ENCODE measurements at places on chromosomes 1 and 21.

DNA sequence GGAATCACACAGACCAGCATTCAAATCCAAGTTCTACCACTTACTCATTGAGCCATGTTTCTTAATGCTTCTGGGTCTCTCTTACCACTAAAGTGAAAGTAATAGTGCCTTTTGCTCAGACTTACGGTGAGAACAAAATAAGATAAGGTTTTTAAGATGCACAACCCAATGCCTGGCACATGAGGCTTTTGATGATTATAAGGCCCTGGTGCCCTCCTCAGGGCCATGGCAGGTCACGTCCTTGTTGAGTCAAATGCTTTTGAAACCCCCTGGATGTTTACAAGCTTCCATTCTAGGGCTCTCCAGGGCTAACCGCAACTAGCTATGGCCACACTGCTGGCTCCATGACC, 76.0 kb downstream of the TENT5C start:
- no peak overlapping the region for H3K4me3 ChIP-seq
- no peak for DNase-seq
- no peak overlapping the region for H3K27ac ChIP-seq

DNA sequence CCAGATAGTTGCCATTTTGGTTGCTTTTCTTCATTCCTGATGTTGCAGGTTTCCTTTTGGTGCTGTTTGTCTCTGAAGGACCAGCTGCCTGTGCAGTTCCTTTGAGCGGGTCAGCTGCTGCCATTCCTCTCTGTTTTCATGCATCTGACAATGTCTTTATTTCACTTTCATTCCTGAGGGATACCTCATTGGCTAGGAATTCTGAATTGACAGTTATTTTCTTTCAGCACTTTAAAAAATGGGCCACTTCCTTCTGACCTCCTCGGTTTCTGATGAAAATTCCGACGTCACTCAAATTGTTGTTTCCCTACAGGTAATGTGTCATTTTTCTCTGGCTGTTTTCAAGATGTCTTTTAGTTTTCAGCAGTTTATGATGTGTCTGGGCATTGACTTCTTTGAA, 24.8 kb downstream of the CCSAP start:
- no peak for DNase-seq
- no peak overlapping the region for H3K27ac ChIP-seq
- H3K4me1 ChIP-seq = no peaks in the 10 kb centered on the region
- H3K27me3 ChIP-seq = no peaks in the 10 kb centered on the region
- peaks cover 48% of the 10 kb centered on the region for H3K36me3 ChIP-seq

DNA sequence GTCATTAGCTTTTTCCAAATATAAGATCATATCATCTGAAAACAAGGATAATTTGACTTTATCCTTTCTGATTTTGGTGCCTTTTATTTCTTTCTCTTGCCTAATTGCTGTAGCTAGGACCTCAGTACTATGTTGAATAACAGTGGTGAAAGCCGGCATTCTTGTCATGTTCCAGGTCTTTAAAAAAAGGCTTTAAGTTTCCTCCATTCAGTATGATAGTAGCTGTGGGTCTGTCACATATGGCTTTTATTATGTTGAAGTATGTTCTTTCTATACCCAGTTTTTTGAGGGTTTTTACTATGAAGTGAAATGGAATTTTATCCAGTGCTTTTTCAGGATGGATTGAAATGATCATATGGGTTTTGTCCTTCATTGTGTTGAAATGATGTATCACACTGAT, 115.8 kb downstream of the DUSP10 start:
- no peak for DNase-seq
- H3K4me3 ChIP-seq = no peak overlapping the region
- no peaks in the 10 kb centered on the region for H3K36me3 ChIP-seq
- no peaks in the 10 kb centered on the region for H3K4me1 ChIP-seq
- no peak overlapping the region for H3K27ac ChIP-seq
- no peaks in the 10 kb centered on the region for H3K27me3 ChIP-seq

DNA sequence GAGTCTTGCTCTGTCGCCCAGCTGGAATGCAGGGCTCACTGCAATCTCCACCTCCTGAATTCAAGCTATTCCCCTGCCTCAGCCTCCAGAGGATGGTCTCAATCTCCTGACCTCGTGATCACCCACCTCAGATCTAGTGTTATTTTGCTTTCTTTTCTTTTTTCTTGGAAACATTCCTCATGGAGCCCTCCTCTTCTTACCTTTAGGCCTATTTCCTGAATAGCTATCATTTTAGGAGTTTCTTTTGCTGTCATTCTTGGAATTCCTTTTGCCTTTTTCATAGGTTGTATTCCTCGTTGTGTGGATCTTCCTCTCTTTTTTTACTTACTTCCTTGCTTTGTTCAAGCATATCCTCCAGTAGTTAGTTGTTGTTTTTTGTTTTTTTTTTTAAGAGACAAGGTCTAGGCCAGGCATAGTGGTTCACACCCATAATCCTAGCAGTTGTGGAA, 173.8 kb downstream of the RASAL2 start:
- no peak overlapping the region for H3K4me3 ChIP-seq
- no peaks in the 10 kb centered on the region for H3K27me3 ChIP-seq
- no peak for DNase-seq
- H3K27ac ChIP-seq = peak overlapping the region; percentile 19
- H3K36me3 ChIP-seq = no peaks in the 10 kb centered on the region

DNA sequence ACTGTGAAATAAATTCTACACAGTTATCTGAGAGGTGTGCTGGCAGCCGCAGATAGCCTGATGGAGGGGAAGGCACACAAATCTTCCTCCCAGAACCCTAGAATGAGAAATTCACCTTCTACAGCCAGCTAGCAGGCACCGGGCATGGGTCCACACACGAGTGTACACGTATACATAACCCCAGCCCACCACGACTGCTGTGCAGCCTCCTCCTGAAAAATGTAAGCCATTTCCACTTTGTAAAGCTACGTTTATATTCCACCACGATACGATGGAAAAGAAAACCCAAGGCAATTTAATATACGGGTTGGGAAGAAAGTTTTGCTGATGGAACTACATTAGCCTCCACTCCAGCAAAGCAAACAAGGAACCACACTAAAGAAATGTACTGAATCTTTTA, 1.8 kb downstream of the BTG3 start:
- peaks cover 5% of the 10 kb centered on the region for H3K36me3 ChIP-seq
- peak overlapping the region; percentile 94 for H3K4me3 ChIP-seq
- no peaks in the 10 kb centered on the region for H3K27me3 ChIP-seq
- H3K4me1 ChIP-seq = peaks cover 2% of the 10 kb centered on the region
- DNase-seq = no peak
- no peak overlapping the region for H3K27ac ChIP-seq

GRCh38 chr1:2926447-2927055, 94.7 kb upstream of the ACTRT2 start:
- H3K4me3 ChIP-seq = no peak overlapping the region
- H3K27ac ChIP-seq = no peak overlapping the region
- no peaks in the 10 kb centered on the region for H3K36me3 ChIP-seq
- peaks cover 70% of the 10 kb centered on the region for H3K27me3 ChIP-seq

DNA sequence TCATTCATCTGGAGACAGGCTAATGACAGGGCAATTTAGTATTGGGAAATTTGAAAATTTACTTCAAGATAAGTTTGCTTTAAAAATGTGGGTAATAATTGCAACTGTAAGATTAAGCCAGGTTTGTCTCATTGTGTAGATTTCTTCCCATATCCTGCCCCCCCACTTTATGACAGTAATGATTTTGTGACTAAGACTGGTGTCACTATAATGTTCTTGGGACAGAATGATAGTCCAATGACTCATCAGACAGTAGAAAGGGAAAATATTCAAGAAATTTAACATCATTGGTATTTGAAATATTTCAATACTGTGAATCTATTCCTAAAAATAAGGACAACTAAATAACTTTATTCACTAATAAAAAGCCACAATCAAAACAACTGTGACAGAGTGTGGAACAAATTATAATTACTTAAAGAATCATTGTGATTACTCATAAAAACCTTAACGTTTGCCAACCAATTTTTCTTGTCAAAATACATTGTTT, 36.7 kb downstream of the FH start:
- H3K27me3 ChIP-seq = no peaks in the 10 kb centered on the region
- no peak overlapping the region for H3K4me3 ChIP-seq
- H3K27ac ChIP-seq = no peak overlapping the region
- H3K4me1 ChIP-seq = no peaks in the 10 kb centered on the region

GRCh38 chr1:1627261-1627828, 4.6 kb upstream of the MMP23B start:
- no peaks in the 10 kb centered on the region for H3K4me1 ChIP-seq
- H3K27ac ChIP-seq = no peak overlapping the region
- peaks cover 39% of the 10 kb centered on the region for H3K27me3 ChIP-seq
- peaks cover 4% of the 10 kb centered on the region for H3K36me3 ChIP-seq
- H3K4me3 ChIP-seq = no peak overlapping the region

GRCh38 chr1:12034381-12034801, 15.1 kb downstream of the MIIP start:
- peaks cover 6% of the 10 kb centered on the region for H3K4me1 ChIP-seq
- H3K27me3 ChIP-seq = no peaks in the 10 kb centered on the region
- H3K27ac ChIP-seq = no peak overlapping the region
- H3K36me3 ChIP-seq = peaks cover 29% of the 10 kb centered on the region

- H3K27me3 ChIP-seq = no peaks in the 10 kb centered on the region
- H3K36me3 ChIP-seq = no peaks in the 10 kb centered on the region
- DNase-seq = no peak
- H3K27ac ChIP-seq = no peak overlapping the region
Observed at GRCh38 chr1:115240297-115240696, 97.8 kb downstream of the NGF start.

GRCh38 chr1:225691861-225692516, 39.1 kb upstream of the ENAH start:
- H3K27me3 ChIP-seq = peaks cover 7% of the 10 kb centered on the region
- H3K36me3 ChIP-seq = no peaks in the 10 kb centered on the region
- H3K27ac ChIP-seq = no peak overlapping the region
- H3K4me3 ChIP-seq = no peak overlapping the region

DNA sequence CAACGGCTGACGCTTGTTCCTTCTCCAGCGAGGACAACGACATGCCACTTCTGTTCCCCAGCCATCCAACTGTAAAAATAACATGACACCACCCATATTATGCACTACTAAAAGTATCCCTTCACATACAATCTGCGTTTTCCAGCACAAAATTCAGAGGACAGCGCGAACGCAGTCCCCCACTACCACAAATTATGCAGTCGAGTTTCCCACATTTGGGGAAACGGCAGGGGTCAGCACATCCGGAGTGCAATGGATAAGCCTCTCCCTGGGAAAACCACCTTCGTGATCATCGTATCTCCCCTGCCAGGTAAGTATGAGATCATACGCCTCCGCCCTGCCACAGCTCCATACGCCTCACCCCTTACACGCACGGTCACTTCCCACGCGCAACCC, 120.9 kb downstream of the PPIAL4G start:
- H3K4me1 ChIP-seq = no peaks in the 10 kb centered on the region
- H3K36me3 ChIP-seq = no peaks in the 10 kb centered on the region
- no peaks in the 10 kb centered on the region for H3K27me3 ChIP-seq
- DNase-seq = no peak
- peak overlapping the region; percentile 80 for H3K4me3 ChIP-seq
- H3K27ac ChIP-seq = no peak overlapping the region

DNA sequence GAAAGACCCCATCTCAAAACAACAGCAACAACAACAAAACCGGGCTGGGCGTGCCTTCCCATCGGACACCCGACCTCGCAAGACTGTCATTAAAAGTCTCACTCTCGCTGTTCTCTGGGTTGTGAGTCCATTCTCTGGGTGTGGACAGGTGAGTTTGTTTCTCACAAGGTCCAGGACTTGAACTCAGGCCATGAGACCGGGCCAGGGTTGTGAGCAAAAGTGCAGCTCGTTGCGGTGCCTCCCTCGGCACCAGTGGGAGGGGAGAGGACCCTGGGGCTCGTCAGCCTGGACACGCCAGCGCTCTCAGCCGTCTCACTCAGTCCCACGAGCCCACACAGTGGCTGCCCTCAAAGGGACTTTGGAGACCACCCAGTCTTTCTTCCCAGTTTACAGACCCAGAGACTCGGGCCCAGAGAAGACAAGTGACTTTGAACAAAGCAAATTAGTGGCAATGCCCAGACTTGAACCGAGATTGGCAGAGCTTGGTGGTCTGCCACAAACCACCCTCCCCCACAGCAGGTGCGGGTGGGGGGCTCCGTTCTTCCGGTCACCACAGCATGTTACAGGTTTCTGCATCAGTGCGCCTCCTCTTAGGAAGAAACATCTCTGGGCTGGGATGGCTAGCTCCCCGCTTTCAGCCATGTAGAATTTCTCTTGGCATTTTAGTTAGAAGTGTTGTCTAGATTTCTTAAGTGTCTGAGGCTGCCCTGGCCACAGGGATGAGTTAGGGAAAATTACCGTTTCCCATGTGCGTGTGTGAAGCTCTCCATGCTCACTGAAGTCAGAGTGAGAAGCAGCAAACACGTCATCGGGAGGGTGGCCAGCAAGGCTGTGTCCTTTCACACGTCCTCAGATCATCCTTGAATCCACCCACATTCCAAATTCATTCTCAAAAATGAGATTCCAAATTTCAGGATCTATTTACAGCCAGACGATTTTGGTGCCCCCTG, 28.3 kb downstream of the LRRC3 start:
- H3K36me3 ChIP-seq = no peaks in the 10 kb centered on the region
- DNase-seq = no peak
- H3K27ac ChIP-seq = no peak overlapping the region
- H3K4me1 ChIP-seq = no peaks in the 10 kb centered on the region
- no peaks in the 10 kb centered on the region for H3K27me3 ChIP-seq
- no peak overlapping the region for H3K4me3 ChIP-seq

GRCh38 chr1:170194451-170194850, 48.7 kb downstream of the NTMT2 start:
- H3K4me3 ChIP-seq = no peak overlapping the region

- H3K4me1 ChIP-seq = peaks cover 4% of the 10 kb centered on the region
- H3K36me3 ChIP-seq = no peaks in the 10 kb centered on the region
- H3K4me3 ChIP-seq = no peak overlapping the region
- H3K27me3 ChIP-seq = no peaks in the 10 kb centered on the region
- DNase-seq = no peak
- no peak overlapping the region for H3K27ac ChIP-seq
Observed at GRCh38 chr1:78843546-78843945, 163.0 kb downstream of the ADGRL4 start.

DNA sequence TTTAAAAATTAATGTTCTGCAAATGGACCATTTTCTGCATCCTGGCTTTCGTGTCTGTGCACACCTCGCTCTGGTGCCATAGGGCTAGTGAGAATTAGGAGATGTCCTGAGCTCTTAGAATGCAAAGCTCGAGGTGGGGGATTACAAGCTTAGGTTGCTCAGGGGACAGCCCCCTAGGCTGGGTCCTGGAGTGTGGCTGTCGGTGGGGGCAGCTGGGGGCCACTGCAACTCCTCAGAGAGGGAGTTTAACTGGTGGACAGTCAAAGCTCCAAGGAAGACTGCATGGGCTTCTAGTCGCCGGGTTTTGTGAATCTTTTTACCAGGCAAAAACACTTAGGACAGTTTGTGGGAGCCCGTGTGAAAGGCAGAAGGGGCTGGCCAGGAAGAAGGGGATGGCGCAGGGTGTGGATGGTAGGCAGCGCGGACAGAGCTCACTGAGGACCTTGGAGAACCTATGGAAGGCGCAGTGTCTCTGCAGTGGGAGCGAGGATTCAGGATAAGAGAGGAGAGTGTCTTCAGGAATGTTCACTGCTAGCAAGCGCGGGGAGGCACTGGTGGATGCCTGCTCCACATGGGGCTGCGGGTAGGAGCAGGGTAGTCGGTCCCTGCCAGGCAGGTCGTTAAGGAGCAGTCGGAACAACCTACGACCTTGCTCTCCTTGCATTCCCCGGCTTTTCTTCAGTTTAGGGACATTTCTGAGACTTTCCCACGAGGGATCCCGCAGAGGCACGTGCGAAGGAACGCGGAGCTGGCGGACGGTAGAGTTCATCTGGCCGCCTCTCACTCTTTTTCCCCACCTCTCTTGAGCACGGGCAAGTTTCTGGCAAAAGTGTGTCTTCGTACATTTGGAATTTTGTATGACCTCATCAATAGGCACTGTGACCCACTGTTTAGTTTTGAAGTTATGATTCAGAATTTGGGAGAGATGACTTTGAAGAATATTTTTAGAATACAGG, 12.9 kb upstream of the KCNE1 start:
- no peaks in the 10 kb centered on the region for H3K27me3 ChIP-seq
- no peak overlapping the region for H3K27ac ChIP-seq
- no peak for DNase-seq
- peaks cover 15% of the 10 kb centered on the region for H3K4me1 ChIP-seq
- peaks cover 18% of the 10 kb centered on the region for H3K36me3 ChIP-seq
- no peak overlapping the region for H3K4me3 ChIP-seq
